Kidney (tissue), 22 donors: ENCODE measurements at places on chromosomes 12 and 14. TPM values are rescaled to one million over a fixed set of nuclear protein-coding genes. Genes with fewer than 3 reads are reported as not detected.

Gene KRT3
- polyA plus RNA-seq = not detected

Gene FAM181A
- polyA plus RNA-seq = not detected

Gene TMEM132C
- 0.75 TPM for polyA plus RNA-seq

Gene PLEKHA5
- polyA plus RNA-seq = 26.6 TPM

Gene NUAK1
- 2.9 TPM for polyA plus RNA-seq

Gene CD27
- not detected for polyA plus RNA-seq

Gene SCN8A
- 0.34 TPM for polyA plus RNA-seq

Gene DBX2
- polyA plus RNA-seq = not detected

Gene GLIPR1
- polyA plus RNA-seq = 2.3 TPM

Gene ADAM20
- not detected for polyA plus RNA-seq

Gene NANOG
- not detected for polyA plus RNA-seq

Gene ENDOU
- polyA plus RNA-seq = 0.28 TPM

Gene GLI1
- polyA plus RNA-seq = 1.4 TPM

Gene VSIG10
- polyA plus RNA-seq = 15.8 TPM

Gene GUCY2C
- polyA plus RNA-seq = not detected

Gene OTUB2
- polyA plus RNA-seq = 1.6 TPM

Gene CCDC175
- not detected for polyA plus RNA-seq

Gene KCNJ8
- 5.6 TPM for polyA plus RNA-seq

Gene OAS1
- polyA plus RNA-seq = 27.2 TPM

Gene ERGIC2
- 60.5 TPM for polyA plus RNA-seq

Gene MYF6
- polyA plus RNA-seq = not detected

Gene SMAGP
- polyA plus RNA-seq = 22.8 TPM

Gene KLRG1
- 3.2 TPM for polyA plus RNA-seq

Gene TAPBPL
- 34.5 TPM for polyA plus RNA-seq

Gene PTMS
- polyA plus RNA-seq = 590 TPM

Gene EML1
- polyA plus RNA-seq = 7.9 TPM

Gene SOX5
- polyA plus RNA-seq = 0.54 TPM

Gene ZC3H10
- 2.4 TPM for polyA plus RNA-seq

Gene RASSF9
- polyA plus RNA-seq = 1.0 TPM

Gene SERPINA3
- 786 TPM for polyA plus RNA-seq

Gene POMT2
- 18.2 TPM for polyA plus RNA-seq

Gene CLEC1B
- not detected for polyA plus RNA-seq

Gene CCDC177
- not detected for polyA plus RNA-seq

Gene IFI27
- 356 TPM for polyA plus RNA-seq

Gene TMEM30B
- polyA plus RNA-seq = 9.4 TPM

Gene KRT81
- not detected for polyA plus RNA-seq

Gene TAS2R9
- polyA plus RNA-seq = not detected

Gene CAPZA3
- 0.88 TPM for polyA plus RNA-seq

Gene TRIM9
- 0.67 TPM for polyA plus RNA-seq

Gene JAG2
- 6.3 TPM for polyA plus RNA-seq
